ENCODE measurements at places on chromosomes 13 and 19. TPM values are rescaled to one million over a fixed set of nuclear protein-coding genes. Genes with fewer than 3 reads are reported as not detected.

- peak; percentile 59 for DNase-seq
Observed at GRCh38 chr13:109844396-109844795, 58.0 kb upstream of the IRS2 start.

DNA sequence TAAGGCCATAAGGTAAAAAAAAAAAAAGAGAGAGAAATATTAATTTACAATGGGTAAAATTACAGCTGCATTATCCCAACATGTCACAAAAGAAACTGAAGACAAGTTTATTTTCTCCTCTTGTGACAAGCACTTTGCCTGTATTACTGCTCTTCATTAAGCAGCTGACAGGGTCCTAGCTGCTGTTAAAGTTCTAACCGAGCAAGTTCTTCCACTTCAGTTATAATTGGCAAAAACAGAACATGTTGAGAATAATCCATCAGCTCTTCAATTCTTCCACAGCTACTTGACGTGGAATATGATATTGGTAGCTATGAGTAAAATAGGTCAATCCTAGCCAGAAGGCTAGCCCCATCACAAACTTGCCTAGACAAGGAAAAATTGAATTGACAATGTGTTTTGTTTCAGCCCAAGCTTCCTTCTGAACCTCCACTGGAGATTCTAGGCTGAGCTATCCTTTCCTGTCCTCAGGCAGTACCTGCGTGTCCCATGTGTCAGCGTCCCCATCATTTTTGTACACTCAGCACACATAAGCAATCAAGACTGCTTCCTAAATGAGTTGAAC is 32.2 kb upstream of the DOCK9 start:
- DNase-seq = no peak

- DNase-seq = peak; percentile 49
Observed at GRCh38 chr13:87122551-87122950, 548.6 kb upstream of the SLITRK5 start.

DNA sequence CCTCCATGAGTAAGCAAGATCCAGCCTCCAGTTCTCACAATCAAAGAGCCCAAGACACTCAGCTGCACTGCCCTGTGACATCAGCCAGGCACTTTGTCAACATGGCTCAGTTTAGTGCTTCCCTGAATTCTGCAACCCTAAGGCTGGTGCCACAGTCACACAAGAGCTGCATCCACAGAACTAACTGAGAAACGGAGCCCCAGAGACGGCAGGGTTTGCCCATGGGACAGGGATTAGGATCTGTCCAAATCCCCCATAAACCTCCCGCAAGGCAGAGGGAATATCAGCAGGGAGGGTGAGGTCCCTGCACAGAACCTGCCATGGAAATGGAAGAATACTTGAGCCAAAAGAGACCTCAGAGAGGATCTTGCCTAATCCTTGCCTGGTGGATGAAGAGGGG is 70.4 kb upstream of the UQCRFS1 start:
- DNase-seq = no peak

GRCh38 chr13:72062566-72062965 is 195.6 kb upstream of the DACH1 start:
- no peak for DNase-seq

- peak; percentile 47 for DNase-seq
Observed at GRCh38 chr19:46731584-46731983, 14.3 kb upstream of the FKRP start.

DNA sequence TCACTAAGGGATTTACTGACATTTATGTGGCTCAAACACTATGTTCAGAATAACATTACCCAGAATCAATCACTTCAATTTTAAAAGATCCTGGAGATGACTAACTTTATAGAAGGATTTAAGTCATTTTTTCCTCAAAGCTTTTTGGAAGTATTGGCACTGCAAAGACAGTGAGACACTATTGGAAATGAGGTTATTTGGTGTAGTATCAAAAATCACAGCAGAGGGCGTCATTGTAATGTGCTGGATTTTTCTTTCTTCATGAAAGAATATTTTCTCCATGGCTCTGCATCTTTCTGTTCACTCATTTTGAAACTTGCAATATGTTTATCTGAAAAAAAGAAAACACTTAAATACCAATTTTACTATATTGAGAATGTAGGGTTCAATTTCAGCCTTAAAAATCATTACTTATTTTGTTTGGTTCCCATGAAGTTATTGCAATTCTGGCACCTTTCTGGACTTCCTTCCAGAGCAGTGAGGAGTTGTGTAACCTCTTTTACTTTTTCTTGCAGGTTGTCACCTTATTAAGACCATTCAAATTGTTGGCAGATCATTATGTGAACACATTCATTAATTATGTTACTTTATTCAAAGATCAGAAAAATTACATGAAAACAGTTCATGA is 3.7 kb upstream of the CSNK1A1L start:
- peak; percentile 21 for DNase-seq

GRCh38 chr19:45793178-45793564 is 526 bp upstream of the DMWD start:
- DNase-seq = no peak

DNA sequence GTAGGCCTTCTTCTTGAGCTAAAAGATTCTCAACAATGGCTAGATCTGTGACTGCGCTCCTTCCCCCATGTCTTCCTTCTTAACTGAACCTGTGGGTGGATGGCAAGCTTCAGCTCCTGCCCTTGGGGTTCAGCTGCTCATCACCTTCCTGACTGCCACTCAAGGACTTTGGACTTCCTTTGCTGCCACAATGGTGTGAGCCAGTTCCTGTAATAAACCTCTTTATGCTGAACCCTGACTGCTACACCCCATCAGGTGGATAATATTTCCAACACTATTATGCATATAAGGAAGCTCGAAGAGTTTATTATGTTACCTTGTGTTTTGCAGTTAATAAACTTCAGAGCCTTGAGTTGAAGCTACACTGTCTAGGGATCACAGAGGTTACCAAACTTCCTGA is 208.9 kb upstream of the SLC10A2 start:
- DNase-seq = no peak

DNA sequence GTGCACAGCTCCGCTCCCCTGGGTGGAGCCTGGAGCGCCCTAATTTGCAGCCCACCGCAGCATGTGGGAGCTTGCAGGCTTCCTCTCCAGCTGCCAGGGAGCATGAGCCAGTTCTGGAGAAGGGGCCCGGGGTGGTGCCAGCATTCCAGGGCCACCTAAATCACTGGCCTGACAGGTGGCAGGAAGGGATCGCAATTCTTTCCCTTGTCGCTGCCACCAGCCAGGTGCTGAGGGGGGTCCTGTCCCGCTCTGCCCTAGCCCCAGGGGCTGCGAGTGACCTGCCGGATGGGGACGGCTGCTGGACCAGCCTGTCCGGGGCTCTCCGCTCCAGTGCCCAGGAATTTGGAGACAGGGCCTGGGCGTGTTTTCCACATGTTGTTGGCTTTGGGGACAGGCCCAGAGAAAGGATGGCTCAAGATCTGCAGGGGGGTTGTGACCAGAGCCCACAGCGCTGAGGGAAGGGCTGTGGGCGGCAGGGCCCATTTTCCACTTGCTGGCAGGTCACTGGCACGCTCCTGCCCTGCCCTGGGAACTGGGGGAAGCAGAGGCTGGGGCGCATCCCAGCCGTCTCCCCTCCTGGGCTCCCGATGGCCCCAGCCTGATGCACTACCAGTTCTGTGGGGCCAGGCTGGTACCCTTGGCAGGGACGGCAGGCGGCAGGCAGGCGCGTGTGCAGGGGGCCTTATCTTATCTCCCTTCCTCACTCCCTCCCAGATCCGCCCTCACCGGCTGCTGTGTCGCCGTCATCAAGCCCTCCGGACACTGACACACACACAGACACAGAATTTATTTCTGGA is 9.5 kb downstream of the NDUFA11 start:
- no peak for DNase-seq

GRCh38 chr19:5352229-5352763 is 11.7 kb upstream of the PTPRS start:
- peak; percentile 39 for DNase-seq

DNA sequence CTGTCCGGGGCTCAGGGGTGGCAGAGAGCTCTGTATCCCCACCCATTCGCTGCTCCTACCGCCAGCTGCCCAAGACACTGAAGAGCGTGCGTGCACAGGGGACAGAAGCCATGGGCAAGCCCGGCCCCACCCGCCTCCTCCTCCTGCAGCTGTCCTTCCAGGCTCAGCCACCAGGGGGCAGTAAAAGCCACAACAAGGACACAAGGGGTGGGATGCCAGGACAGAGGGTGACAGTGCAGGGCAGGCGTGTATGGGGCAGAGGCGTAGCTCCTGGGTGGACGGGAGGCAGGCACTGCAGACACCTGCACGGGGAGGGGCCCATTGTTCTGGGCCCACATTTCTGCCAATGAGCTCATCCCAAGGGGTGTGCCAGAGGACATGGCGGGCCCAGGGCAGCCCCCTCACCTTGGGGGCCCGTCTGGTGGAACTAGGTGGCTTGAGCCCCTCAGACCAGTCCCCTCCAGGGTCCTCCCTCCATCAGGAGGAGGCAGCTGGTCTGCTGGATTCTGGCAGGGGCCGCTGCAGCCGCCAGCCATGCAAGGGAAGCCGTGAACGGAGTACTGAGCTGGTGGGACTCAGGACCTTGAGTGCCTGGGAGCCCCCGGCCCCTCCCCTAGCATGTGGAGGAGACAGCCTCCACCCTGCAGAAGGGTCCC is 61.2 kb downstream of the MLLT1 start:
- DNase-seq = peak; percentile 40

DNA sequence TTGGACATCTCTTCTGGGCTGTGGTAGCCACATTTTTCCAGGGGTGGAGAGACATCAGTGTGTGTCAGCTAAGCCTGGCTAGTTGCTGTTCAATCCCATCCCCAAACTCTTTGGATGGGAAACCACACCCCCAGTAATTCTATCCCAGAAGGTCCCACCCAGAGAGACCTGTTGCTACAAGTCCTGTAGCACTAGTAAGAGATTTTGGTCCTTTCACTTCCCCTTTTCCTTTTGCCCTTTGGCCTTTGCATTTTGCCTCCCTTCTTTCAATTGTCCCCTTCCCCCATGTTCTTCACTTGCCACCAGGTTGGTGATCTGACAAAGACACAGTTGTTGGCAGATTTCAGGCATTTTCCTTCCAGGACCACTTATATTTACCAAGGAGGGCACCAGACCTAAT is 3.8 kb downstream of the CBY2 start:
- DNase-seq = no peak

- DNase-seq = no peak
Observed at GRCh38 chr19:7421941-7422744, 66.7 kb downstream of the PEX11G start.

DNA sequence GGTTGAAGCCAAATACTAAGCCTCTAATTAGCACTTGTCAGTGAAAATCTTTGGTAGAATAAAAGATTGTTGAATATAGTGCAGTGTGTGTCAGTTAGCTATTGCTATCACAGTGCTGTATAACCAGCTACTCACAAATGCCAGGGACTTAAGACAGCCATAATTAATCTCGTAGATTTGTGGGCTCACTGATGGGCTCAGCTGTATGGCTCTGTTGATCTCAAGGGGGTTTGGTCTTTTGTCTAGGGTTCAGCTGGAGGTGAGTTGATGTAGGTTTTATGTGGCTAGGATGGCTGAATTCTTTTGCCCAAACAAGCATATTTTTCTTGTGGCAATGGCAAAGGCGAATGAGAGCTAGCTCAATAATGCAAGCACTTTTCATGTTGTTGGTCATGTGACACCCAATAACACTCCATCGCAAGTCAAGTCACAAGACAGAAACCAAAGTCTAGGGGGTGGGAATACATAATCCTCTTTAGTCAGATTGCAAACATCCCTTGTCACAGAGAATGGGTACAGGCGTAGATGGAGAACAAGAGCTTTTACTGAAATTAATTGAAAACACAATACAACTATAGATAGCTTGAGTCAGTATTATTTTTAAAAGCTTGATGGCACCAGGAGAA is 121.7 kb upstream of the EDNRB start:
- DNase-seq = no peak

GRCh38 chr19:7228935-7229541 is 65.2 kb downstream of the INSR start:
- DNase-seq = no peak

DNA sequence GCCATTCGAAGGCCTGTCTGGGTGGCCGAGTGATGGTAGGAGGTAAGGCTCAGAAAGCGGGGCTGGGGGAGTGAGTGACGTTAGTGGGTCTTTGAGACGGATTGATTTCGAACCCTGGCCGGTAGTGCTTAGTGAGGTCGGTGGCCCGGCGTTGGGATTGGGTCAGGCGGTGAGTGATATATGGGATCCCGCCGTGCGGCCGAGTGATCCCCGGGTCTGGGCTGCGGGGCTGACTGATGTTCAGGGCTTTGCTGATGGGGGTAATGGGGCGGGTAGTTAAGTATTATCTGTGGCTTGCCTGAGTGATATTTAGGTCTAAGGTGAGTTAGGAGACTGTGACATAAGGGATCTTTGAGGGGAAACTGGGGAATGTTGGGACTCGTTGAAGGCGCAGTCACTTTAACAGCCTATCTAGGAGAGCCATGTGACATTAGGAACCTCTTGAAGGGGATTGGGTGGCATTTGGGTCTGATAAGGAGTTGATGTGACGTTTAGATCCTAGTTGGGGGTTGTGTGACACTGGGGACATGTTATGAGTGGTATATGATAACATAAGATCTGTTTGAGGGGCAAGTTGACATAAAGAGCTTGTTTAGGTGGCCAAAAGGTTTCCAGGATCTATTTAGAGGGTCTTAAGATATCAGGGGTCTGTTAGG is 543 bp downstream of the PSMC4 start:
- DNase-seq = no peak

DNA sequence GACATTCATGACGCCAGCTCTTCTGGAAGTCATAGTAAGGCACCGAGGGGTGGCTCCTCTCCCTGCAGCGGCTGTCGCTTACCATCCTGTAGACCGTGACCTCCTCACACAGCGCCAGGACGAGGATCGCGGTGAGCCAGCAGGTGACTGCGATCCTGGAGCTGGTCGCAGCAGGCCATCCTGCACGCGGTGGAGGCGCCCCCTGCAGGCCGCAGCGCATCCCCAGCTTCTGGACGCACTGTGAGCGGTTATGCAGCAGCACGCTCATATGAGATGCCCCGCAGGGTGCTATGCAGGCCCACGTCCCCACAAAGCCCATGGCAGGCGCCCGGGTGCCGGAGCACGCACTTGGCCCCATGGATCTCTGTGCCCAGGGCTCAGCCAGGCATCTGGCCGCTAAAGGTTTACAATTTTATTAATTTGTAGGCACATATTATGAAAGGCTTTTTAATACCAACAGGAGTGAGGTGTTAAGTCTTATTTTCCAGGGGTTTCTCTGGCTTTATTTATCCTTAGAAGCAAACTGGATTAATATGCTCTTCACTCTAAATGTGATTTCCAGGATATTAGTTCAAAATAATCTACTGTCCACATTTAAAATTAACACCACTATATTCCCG is 35.6 kb upstream of the PSPC1 start:
- no peak for DNase-seq

Gene FXYD7
- total RNA-seq = not detected

Gene MYCBP2
- total RNA-seq = 70.5 TPM

Gene CEACAM18
- not detected for total RNA-seq

Gene ZNF587B
- 15.2 TPM for total RNA-seq

Gene PTH2
- not detected for total RNA-seq

Gene EDNRB
- total RNA-seq = 3.2 TPM

Gene KLK15
- total RNA-seq = not detected

Gene WDR62
- 2.4 TPM for total RNA-seq

Gene CAPN12
- 4.6 TPM for total RNA-seq

Gene ARHGEF18
- total RNA-seq = 45.2 TPM

Gene ZNF729
- not detected for total RNA-seq

Gene KANK3
- total RNA-seq = 0.94 TPM

Gene SLC17A7
- total RNA-seq = 0.16 TPM

Data from astrocyte (in vitro differentiated cells and primary cell).